Left colon (tissue), 2 donors: ENCODE measurements at places on chromosomes 7 and 10. TPM values are rescaled to one million over a fixed set of nuclear protein-coding genes. Genes with fewer than 3 reads are reported as not detected.
A peak's percentile ranks its signal among the peaks of the same experiment; 100 is the strongest.

DNA sequence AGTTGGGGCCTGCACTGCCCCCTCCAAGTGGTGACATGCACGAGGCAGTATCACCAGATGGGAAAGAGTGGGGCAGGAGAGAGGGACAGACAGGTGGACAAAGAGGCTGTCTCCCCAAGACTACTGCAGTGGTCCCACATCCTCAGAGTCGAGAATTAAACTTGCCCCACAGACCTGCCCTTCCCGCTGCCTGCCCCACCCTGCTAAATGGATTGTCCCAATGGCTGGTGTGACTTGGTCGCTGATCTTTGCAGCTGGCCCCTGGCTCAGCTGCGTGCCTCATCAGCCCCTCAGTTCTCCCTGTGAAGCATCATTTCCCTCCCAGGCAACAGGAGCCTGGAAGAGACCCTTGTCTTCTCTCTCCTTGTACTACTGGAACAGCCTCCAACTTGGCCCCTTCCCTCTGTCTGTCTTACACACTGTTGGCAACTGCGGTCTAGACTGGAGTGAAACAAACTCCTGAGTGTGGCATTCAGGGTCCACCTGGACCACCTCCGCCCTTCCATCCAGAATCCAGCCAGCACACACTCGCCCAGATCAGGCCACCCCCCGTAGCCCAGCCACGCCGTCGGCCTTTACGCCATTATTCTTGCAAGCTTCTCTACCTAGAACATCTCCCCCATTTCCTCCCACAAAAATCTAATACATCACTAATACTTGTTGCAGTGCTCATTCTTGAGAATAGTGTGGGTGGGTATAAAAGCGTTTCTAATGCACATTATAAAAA is 275.1 kb downstream of the CELF2 start:
- DNase-seq = no peak

DNA sequence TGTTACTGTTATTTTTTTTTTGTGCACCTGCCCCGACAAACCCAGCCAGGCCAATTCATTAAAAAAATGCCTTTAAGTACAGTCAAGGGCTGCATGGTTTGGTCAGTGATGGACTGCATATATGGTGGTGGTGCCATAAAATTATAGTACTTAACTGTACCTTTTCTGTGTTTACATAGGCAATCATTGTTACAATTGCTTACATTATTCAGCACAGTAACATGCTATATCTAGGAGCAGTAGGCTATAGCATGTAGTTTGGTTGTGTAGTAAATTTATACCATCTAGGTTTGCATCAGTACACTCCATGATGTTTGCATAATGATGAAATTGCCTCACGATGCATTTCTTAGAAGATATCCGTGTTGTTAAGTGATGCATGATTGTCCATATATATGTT is 58.0 kb downstream of the STK31 start:
- DNase-seq = no peak

GRCh38 chr10:47451998-47452494 is 31.9 kb downstream of the ANXA8 start:
- no peak for DNase-seq

DNA sequence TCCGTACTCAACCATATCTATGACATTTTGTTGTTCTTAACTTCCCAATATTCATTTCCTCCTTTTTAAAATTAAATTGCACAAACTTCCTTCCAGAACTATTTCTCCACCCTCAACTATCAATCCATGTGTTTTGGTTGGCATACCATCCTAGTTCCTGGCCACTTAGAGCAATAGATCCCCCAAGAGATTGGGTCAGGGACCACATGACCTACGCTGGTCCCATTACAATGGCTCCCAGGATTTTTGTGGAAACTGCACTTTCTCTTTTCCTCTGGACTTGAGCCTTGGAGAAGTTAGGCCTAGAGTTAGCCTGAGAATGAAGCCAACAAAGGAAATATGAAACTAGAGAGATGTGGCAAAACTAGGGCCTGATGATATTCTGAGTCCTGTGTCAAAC is 55.7 kb upstream of the CASD1 start:
- no peak for DNase-seq

DNA sequence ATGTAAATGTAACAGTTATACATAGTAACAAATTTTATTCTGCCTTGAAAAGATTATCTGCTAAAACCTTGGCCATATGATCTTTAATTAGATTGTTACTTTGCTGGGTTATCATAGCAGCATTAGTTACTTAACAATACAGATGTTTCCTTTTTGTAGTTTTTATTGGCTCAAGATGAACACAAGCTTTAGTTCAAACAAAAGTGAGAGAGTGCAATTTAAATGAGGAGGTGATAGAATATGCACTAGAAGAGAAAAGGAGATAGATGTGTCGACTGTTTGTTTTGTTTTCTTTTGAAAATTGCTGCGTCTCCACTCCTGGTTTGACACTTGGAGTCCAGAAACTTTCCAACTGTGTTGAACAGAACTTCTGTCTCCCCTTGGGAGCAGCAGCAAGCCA is 91.4 kb upstream of the CAV2 start:
- no peak for DNase-seq

DNA sequence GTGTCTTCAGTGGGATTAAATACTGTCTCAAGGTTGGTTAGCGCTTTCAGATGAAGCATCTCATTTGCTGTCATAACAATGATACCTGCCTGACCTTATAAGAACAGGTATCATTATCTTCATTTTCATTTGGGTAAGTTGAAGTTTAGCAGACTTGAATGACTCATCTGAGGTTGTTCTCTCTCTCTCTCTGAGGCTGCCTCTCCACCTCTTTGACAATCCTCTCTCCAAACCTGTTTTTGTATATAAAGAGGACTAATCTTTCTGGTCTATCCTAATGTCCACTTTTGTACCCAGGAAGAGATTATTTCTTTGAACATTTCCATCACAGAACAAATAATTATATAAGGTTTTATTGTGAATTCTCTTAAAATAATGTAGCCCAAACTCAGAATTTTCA is 291.4 kb downstream of the KLF6 start:
- no peak for DNase-seq

GRCh38 chr7:22669692-22670421 is 57.1 kb upstream of the IL6 start:
- no peak for DNase-seq

DNA sequence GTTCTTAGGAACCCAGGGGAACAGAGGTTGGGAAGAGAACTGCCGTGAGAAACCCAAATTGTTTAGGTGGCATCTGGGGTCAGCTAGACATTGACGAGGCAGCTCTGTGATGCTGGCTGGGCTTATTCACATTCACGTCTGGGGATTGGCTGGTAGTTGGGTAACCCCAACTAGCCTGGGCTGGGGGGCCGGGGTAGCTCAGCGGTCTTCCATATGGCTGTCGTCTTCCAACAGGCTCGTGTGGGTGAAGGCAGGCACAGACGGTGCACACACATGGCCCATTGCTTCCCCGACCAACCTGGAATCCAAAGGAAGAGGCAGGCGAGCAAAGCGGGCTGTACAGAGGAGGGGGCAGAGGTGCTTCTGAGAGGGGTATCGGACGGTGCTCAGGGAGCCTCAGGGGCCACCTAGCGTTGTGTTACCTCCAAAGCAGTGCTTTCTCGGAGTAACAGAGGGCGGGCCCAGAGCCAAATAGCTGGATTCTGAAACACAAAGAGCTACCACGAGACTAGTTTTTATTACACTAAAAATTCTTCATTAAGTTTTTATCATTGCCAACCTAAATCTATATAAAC is 34.5 kb downstream of the MKI67 start:
- no peak for DNase-seq

DNA sequence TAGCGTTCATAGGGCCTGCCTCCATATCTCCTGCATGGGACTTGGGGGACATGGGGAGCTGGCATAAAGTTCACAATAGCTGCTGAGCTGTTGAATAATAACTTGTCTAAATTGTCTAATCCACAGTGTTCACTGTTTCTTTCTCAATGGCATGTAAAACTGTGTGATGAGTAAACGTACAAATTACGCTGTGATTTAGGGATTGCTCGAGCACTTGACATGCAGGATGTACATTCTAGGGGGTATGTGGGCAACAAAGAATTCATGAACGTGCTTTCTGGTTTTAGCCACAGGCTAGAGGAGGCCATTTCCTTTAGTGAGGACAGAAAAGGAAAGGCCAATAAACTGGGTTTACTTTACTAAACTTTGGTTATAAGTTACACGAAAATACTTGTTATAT is 534.2 kb upstream of the ZWINT start:
- no peak for DNase-seq

The GDF10 gene
- 0.67 TPM for total RNA-seq

GRCh38 chr10:127635882-127636281 is 86.8 kb downstream of the NPS start:
- DNase-seq = no peak

GRCh38 chr7:114414156-114415063 is at the start of gene FOXP2:
FOXP2 (plus strand) TSS chr7:114414815; CDS start chr7:114426512, 11,697 bp downstream.
- DNase-seq = no peak

GRCh38 chr7:64997927-64998391 is 7.1 kb upstream of the ZNF117 start:
- DNase-seq = no peak

DNA sequence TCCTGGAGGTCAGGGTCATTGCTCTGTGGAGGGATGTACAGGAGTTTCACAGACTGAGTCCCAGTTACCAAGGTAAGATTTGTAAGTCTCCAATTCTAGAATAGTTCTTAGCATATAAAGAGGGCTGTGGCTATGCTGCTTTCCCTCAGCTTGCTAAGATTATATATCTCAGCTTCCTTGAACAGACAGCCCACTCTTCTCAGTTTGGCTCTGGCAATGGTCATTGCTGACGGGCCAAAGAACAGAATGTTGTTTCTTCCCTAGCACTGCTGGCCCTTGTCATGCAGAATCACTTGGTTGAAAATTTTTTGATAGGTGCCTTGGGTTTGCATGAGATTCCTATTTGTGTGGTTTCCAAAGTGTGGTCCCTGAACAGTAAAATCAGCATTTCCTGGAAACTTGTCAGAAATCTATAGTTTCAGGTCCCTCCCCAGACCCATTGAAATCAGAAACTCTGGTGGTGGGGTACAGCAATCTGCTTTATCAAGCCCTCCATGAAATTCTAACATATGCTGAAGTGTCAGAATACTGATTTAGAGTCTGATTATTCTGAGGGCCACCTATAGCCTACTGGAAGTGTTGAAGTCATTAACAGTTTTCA is 38.2 kb downstream of the NRBF2 start:
- DNase-seq = no peak

GRCh38 chr10:43395571-43396060 is 13.4 kb downstream of the HNRNPF start:
- DNase-seq = peak; percentile 58

GRCh38 chr7:119996634-119997033 is 276.3 kb upstream of the KCND2 start:
- DNase-seq = no peak

The TFPI2 gene
- 0.47 TPM for total RNA-seq

The EEPD1 gene
- 10.2 TPM for total RNA-seq

The NPSR1 gene
- 1.2 TPM for total RNA-seq

DNA sequence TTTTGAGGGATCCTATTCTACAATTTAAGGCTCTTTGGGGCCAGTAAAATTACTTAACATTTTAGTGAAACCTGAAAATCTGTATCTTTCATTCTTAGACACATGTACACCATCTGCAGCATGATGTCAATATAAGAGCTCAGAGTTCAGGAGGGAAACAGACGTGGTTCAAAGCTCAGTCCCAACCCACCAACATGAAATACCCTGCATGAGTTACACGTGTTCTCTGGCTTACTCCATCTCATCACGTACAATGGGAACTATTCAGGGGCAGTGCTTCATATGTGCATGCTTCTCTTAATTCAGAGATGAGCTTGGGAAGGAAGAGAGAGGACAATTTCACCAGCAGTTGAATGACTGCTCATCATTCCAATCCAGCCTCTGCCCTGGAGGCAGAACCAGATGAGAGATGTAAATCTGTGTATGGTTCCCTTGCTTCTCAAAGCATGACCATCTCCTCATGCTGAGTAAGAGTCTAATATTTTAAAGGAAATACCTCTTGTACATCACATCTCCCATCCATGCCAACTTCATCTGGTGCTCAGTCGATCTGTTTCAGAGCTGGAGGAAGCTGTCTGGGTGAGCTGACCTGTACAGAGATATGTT is 29.0 kb upstream of the ADAM12 start:
- no peak for DNase-seq

DNA sequence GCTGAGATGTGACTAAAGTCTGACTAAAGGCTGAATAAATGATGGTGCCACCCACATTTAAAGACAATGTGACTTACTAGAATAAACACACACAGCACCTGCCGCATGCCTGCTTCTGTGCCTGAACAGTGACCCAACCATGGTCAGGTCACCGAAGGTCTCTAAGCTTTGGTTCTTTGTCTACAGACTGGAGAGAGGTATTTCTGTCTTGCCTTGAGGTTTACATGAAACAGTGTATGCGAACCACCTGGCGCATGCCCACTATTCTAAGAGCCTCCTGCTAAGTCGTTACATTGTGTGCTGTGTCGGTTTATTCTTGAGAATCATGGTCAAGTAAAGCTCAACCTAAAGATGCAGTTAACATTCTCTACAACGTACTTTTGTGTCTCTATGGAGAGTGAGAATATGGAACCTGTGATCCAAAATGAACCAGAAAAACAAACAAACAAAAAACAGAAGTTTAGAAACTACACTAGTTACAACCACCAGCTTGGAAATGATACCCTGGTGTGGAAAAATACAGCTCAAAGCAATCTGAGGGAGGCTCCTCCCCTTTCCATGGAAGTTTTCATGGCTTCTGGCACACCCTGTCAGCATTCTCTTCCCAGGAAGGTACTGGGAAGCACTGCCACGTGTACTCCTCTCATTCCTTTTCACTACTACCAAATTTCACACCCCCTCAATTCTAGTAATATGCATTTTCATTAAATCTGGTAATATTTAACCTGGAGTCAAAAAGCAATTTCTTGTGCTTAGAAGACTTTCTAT is 40.0 kb downstream of the VOPP1 start:
- no peak for DNase-seq

The BTBD16 gene
- 0.15 TPM for total RNA-seq

GRCh38 chr10:100515612-100516011 is 4.0 kb downstream of the SEC31B start:
- DNase-seq = no peak

The HECW1 gene
- 0.89 TPM for total RNA-seq

GRCh38 chr10:25014579-25014978 is 1.4 kb downstream of the ENKUR start:
- DNase-seq = no peak

The GIMAP6 gene
- total RNA-seq = 6.4 TPM

The GHRHR gene
- not detected for total RNA-seq

The OR2A1 gene
- not detected for total RNA-seq

DNA sequence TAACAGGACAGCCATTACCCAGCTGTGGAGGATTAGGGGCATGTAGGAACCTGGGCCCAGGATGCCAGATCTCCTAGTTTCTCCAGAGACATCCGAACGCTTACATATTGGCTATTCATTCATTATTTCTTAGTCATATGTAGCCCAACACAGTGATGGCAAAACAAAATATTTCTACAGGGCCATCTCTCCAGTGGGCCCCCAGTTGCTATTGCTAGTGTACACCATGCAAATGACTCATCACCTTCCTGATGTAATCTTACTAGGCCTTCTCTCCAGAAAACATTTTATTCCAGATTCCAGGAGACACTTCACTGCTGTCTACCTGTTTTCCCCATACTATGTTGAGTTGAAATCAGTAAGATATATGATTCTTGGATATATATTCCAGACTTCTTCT is 201.7 kb downstream of the PLXDC2 start:
- DNase-seq = no peak

- no peak for DNase-seq
These were observed 33.2 kb upstream of the RAB18 start for GRCh38 chr10:27470885-27471284.
